ENCODE measurements at places on chromosomes 7 and 10.

DNA sequence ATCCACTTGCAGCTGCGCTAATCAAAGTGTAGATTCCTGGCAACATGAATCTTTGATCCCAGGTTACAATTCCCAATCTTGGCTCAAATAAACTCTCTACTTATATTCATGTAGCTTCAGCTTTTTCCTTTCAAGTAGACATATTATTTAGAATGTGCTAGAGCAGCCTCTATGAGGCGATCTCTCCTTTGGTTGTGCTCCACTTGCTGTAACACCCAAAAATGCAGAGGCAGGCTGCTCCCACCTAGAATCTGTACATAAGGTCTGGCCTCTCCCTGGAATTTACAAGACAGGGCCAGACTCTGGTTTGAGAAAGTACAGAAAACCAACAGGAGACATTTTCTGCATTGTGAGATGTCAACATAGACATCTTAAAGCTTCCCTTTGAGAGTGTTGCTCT is 23.1 kb downstream of the ZNF107 start:
- DNase-seq, result no peak

- no peak for DNase-seq
Observed at GRCh38 chr10:7343040-7343439, 67.8 kb downstream of the SFMBT2 start.

DNA sequence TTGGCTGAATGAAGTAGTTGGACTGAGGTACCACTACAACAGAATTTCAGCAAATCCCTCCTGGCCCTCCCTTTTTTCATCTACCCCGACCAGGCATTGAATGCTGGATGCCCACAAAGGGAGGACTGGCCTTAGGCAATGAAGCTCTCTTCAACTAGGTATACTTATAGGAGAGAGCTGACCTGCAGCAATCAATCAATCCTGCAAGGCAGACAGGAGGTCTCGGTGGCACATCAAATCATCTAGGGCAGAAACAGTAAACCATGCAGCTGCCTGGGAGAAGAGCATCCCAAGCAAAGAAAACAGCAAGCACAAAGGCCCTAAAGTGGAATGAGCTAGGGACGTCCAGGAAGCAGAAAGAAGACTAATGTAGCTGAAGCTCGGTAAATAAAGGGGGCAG is 2.4 kb upstream of the ABRAXAS2 start:
- no peak for DNase-seq

DNA sequence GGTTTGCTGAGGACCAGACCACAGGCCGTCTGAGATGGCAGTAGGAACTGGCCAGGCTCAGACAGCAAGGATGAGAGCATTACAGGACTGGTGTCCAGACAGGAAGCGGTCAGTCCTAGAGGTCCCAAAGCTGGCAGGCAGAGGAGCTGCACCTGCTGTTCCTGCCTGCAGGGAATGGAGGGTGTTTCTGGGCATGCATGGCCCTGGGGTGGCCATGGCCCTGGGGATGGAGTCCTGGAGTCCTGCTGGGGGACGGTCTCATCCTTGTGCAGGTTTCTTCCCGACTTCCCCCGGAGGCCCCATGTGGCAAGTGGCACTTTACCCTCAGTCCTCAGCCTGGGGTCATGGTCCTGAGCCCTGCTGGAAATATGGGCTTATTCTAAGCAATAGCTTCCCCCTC is 274.9 kb upstream of the ADARB2 start:
- no peak for DNase-seq

- DNase-seq, result no peak
Observed at GRCh38 chr7:30970594-30971094, 6.9 kb downstream of the GHRHR start.

GRCh38 chr7:18689551-18689950 is 194.0 kb downstream of the HDAC9 start:
- no peak for DNase-seq
